ENCODE measurements at places on chromosomes 1 and 21. TPM values are rescaled to one million over a fixed set of nuclear protein-coding genes. Genes with fewer than 3 reads are reported as not detected.

Gene KLF17
- total RNA-seq: not detected

DNA sequence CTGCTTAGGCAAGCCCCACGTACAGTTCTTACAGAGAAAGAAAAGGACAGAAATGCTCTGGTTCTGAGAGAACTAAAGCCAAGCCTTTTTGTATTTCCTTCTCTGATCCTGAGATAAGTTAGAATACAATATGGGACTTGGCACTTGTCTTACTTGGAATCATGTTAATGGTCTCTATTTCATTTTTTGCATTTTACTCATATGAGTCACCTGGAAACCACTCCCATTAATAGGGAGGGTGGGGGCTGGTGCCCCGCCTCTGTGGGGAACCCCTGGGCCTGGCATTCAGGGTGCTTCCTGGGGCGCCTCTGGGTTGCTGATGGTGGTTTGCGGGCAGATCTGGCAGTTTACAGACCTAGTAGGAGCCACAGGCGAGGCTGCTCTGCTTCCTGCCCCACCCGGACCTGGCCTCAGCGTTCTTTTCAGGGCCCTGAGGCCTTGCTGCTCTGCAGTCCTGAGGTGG, 26.7 kb downstream of the TSPAN2 start:
- DNase-seq: peak; percentile 98

DNA sequence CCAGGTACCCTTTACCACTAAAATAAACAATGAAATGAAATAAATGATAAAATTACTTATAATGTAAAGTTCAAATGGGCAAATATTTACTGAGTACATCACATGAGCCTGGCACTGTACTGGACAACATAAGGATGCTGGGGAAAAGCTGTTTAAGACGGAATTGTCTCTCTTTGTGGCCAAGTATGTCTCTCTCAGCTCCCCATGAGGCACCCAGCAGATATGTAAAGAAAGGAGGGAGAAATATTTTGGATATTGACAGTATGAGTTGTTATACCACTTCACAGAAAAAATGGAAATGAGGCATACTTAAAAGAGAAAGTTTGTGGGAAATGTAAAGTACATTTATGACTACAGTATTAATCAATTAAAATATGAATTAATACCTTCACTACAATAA, 1.0 kb upstream of the TNFSF4 start:
- no peak for DNase-seq

- no peak for DNase-seq
Measured at GRCh38 chr21:38175306-38175705, 81.5 kb upstream of the KCNJ15 start.

DNA sequence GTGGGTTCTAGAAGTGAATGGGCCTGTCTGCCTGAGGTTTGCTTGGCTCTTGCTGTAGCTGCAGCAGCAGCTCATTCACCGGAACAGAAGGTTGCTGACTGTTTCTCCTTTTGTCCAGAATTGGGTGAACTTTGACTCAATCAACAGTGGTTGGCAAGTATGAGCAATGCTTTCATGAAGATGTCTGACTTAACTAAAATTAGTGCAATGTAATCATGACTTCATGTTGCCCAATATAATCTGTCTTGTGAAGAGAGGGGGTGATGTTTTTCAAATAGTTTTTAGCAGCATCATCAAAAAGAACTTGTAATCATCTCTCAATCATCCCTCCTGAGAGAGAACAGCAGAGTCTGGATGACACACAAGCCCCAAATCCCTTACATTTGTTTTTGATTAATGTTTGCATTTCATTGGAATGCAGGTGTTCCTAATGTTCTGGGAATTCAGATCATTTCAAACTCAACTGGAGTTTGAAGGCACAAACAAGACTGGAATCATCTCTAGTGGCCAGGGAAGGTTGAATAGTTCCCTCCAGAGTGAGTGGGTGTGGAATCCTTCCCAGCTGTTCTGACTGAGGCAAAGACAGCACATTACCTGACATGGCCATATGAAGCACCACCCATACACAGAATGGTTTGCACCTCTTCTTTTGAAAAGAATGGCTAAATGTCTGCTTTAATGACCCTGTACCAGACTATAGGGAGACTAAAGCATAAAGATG, 82.9 kb downstream of the HLX start:
- no peak for DNase-seq

Gene SLC19A1
- 25.0 TPM for total RNA-seq

DNA sequence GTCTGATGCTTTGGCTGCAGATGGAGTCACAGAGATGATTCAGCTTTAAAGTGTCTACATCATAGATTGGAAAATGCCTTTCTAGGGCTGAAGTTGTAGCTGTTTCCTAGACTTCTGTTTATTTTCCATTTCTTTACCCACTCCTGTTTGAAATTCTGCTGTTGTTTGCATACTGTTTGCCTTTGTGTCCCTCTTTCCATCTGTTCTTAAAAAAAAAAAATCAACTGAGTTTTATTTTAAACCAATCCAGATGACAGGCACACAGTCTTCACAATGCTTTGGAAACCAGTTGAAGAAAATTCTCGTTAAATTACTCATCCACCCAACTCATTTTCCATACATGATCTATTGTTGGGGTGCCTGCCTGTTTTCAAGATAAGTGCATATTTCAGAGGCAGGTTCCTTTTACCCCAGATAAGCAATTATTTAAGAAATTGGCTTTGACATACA, 245.9 kb downstream of the DISC1 start:
- no peak for DNase-seq

DNA sequence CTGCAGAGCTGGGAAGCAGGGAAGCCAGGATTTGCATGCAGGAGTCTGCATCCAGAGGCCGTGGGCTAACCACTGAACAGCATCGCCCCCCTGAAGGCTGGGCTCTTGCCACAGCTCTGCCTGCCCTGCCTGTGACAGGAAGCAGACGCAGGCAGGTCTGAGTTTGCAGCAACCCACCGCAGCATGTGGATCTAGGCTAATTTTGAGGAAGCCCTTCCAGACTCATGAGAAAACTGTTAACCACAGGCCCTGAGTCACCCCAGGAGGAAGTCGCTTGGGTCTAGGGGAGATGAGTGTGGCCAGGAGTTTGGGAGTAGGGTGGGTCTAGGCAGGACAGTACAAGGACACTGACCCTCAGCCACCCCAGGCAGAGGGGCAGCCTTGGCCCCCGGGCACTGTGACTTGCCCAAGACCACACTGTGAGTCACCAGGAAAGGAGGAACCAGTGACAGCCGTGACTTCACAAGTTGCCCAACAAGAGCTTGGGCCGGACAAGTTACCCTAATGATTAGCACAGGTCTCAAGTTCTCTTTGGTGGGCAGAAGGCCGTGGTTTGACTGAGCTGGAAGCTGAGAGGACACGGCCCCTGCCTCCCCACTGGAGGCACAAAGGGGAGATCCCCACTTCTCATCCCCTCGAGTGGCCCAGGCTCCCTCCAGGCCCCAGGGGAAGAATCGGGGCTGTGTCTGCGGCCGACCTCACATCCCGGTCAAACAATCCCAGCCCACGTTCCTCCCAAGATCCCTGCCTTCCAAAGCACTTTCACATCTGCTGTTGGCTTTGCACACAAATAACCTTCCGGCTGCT, 826 bp downstream of the LAPTM5 start:
- peak; percentile 93 for DNase-seq

DNA sequence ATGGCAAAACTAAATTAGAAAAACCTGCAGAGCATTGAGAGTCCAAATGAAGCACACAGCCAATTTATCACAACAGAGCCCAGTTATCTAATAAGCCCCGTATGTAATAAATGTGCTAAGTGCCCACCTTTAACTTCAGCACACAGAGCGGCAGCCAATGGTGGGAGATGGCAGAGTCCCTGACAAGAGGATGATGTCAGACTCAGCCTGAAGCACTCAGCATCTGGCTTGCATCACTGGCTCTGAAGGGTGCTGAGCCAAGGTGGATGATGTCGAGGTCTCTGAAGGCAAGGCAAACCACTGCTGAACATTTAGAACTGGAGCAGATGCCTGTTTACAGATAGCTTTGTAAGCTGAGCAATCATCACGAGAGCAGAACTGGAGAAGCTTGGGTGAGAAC, 118.3 kb downstream of the NUF2 start:
- DNase-seq: no peak
